ENCODE measurements at places on chromosomes 12 and 14.

DNA sequence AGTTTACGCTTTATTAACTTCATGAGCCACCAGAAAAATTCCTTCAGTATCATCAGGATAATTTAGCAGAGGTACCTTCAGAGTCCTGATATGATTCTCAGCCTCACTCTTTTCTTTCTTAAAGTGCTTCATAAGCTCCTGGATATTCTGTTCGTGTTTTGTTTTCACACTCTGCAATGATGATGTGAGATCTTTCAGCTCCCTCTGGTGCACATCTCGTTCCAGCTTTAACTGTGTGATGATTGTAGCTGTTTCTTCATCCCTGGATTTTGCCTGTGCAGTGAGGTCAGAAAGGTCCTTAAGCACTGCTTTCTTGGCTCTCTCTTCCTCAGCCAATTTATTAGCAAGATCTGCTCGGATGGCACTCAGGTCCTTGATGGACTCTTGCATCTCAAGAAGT lies 156.7 kb downstream of the CEP128 start:
- no peak for DNase-seq

- no peak for DNase-seq
Measured at GRCh38 chr12:106692896-106693820, 81.3 kb upstream of the RIC8B start.

- no peak for DNase-seq
Measured at GRCh38 chr14:70097576-70098249, 91.0 kb downstream of the SLC8A3 start.

DNA sequence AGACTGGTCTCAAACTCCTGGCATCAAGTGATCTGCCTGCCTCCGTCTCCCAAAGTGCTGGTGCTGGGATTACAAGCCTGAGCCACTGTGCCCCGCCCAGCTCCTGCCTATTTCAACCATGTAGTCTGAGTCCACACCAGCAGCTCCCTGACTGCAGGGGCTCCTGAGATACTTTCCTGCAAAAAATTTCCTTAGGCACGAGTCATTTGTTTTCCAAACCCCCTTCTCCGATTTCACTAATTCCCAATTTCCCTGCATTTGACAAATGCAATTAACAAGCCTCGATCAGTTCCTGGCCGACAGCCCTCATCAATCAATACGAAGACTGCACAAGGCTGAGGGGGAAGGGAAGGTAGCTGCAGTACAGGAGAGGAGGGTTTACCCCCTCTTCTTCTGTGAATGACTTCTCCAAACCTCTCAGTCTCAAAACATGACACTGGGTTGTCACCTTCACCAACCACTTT lies 10.1 kb downstream of the PSMB5 start:
- DNase-seq, result no peak

GRCh38 chr14:24673534-24674203 lies 39.7 kb upstream of the GZMB start:
- DNase-seq, result peak; percentile 50

GRCh38 chr12:124487834-124488165 lies 79.6 kb downstream of the NCOR2 start:
- no peak for DNase-seq

All from stimulated activated CD8-positive, alpha-beta memory T cell treated with anti-CD3 and anti-CD28 coated beads, Interleukin-15, amount 100 ng/mL, for 4 hours (primary cell).